ENCODE measurements at places on chromosomes 7 and 10. TPM values are rescaled to one million over a fixed set of nuclear protein-coding genes. Genes with fewer than 3 reads are reported as not detected.
A peak's percentile ranks its signal among the peaks of the same experiment; 100 is the strongest.

The PALD1 gene
- polyA plus RNA-seq = 0.14 TPM

The AGAP3 gene
- polyA plus RNA-seq = 6.3 TPM

The HGF gene
- polyA plus RNA-seq = not detected

The PRSS2 gene
- not detected for polyA plus RNA-seq

The ZNF425 gene
- 1.9 TPM for polyA plus RNA-seq

The LIPN gene
- not detected for polyA plus RNA-seq

The SEMA3A gene
- not detected for polyA plus RNA-seq

The TMEM236 gene
- polyA plus RNA-seq = not detected

DNA sequence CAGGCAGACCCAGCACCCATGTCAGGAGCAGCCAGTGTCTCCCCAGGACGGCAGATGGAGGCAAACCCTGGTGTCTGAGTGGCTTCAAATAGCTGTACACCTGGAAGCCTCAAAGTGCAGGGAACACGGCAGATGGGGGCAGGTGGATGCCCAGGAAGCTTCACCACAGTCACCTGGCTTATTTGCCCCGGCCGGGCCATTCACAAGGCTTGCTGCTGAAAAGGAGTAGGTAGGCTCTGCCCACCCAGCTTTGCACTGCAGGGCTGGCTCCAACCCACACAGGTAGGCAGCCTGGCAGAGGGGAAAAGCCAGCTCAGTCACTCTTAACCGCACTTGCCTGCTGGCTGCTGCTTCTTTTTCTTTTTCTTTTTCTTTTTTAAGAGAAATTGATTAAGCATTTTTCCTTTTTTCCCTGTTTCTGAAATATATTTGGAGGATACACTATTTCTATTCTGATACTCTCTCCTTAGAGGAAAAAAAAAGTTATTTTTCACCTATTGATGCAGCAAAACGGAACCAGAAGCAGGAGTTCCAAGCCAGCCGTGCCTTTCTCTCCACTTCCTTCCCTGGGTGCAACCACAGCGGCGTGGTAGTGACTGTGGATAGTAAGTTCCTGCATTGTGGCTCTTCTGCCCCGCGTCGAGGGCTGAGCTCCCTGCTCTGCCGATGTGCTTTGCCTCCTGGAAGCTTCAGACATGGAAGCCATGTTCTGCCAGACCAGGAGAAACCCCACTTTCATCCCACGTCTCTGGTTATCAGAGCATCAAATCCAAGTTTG, 118.3 kb downstream of the KLF6 start:
- peaks cover 35% of the 10 kb centered on the region for H3K4me1 ChIP-seq
- peaks cover 3% of the 10 kb centered on the region for H3K27me3 ChIP-seq
- no peak for DNase-seq
- H3K27ac ChIP-seq = no peak overlapping the region
- H3K4me3 ChIP-seq = peak overlapping the region; percentile 44
- no peaks in the 10 kb centered on the region for H3K36me3 ChIP-seq

DNA sequence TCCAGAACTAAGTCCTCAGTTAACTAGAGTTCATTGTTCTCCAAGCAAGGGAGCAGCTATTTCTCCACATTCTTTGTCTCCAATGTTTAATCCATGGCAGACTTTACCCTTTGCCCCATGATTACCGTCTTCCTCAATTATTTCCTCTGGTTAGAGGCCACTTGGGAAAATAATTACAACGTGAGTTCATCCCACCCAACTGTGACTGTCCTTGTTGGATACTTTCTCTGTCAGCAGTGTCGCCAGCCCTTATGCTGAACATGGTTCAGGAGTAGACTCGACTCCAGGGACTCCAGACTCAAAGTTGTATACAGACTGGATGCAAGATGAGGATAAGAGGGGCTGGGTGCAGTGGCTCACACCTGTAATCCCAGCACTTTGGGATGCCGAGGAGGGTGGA, 17.1 kb upstream of the SEPHS1 start:
- no peak for DNase-seq
- H3K4me1 ChIP-seq = no peaks in the 10 kb centered on the region
- no peaks in the 10 kb centered on the region for H3K36me3 ChIP-seq
- H3K27ac ChIP-seq = no peak overlapping the region
- peaks cover 5% of the 10 kb centered on the region for H3K27me3 ChIP-seq

- H3K4me1 ChIP-seq = no peaks in the 10 kb centered on the region
- no peaks in the 10 kb centered on the region for H3K27me3 ChIP-seq
- no peak overlapping the region for H3K4me3 ChIP-seq
- no peak for DNase-seq
These were observed 57.2 kb downstream of the AKR1E2 start for GRCh38 chr10:4883079-4883739.

GRCh38 chr7:44329888-44330287, 4.5 kb upstream of the CAMK2B start:
- H3K4me1 ChIP-seq = peaks cover 2% of the 10 kb centered on the region
- DNase-seq = no peak
- H3K4me3 ChIP-seq = no peak overlapping the region
- no peak overlapping the region for H3K27ac ChIP-seq
- no peaks in the 10 kb centered on the region for H3K36me3 ChIP-seq

DNA sequence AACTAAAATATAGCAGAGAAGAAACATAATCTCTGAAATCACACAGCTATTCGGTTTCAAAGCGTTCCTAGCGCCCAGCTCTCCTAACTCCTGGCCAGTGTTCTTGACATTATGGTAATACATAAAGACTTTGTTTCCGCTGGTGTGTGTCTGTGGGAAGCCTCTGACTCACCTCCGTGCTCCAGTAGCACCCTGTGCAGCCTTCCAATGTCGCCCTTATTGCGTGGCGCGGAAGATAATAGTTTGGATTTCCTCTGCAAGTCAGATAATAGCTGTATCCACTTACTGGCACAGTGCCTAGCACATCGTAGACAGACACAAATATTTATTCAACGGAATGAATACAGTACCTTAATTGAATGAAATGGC, 570 bp downstream of the BMS1 start:
- peak overlapping the region; percentile 98 for H3K27ac ChIP-seq
- peak overlapping the region; percentile 98 for H3K4me3 ChIP-seq
- DNase-seq = no peak
- peaks cover 30% of the 10 kb centered on the region for H3K4me1 ChIP-seq
- H3K27me3 ChIP-seq = peaks cover 5% of the 10 kb centered on the region

DNA sequence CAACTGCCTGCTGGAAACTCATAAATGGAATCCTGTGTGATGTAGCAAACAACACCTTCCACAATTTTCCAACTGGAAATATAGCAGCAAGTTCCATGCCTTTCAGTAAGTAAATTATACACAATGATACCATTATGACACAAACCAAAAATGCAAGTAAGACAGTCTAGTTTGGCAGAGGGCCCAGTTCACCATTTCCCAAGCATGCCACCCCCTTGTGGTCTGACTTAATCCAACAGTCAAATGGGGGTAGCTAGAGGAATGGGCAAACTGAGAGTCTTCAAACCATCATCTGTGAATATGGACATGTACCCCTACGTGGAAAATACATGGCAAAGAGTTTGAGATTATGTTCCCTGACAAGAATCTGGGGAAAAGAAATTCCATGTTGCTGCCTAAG, 137.6 kb upstream of the VWC2 start:
- no peaks in the 10 kb centered on the region for H3K27me3 ChIP-seq
- no peak overlapping the region for H3K27ac ChIP-seq
- DNase-seq = no peak
- H3K36me3 ChIP-seq = no peaks in the 10 kb centered on the region
- no peaks in the 10 kb centered on the region for H3K4me1 ChIP-seq

DNA sequence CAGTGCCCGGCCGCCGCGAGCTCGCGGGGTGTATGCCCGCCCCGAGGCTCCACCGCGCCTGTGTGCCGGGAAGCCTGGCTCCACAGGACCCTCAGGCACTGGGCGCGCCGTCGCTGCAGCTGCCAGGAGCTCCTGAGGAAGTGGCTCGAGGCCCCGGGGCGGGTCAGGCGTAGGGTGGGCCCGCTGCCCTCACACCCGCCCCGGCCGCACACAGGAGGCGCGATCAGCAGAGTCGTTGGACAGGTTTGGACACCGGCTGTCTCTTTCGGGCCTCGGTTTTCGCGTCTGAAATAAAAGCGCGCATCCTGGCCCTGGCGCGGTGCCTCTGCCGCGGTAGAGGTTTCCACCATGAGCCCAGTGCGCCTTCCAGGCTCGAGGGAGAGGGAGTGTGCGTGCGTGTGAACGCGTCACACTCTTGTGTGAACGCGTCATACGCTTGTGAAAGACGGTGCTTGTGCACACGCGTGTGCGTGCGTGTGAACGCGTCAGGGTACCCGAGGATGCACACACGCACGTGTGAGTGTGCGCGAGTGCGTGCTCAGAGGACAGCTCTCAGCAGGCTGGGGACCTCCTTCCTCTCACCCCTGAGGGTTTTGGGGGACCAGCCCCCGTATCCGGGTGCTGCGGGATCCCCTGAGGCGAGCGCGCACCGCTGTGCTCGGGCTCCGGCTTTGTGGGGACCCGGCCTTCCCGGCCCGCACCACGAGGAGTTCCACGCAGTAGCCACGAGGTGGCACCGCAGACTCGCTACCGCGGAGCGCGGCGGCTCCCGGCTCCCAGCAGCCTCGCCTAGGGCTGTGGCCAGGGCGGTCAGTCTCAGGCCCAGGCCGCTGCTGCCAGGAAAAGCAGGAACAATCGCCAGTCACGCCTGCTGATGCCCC, 83.8 kb downstream of the BMS1 start:
- peak; percentile 46 for DNase-seq
- no peak overlapping the region for H3K27ac ChIP-seq
- H3K27me3 ChIP-seq = peaks cover 4% of the 10 kb centered on the region
- peak overlapping the region; percentile 25 for H3K4me3 ChIP-seq
- H3K36me3 ChIP-seq = no peaks in the 10 kb centered on the region

- H3K27me3 ChIP-seq = peaks cover 4% of the 10 kb centered on the region
- H3K27ac ChIP-seq = no peak overlapping the region
- H3K4me3 ChIP-seq = no peak overlapping the region
These were observed 52.3 kb downstream of the RBM20 start for GRCh38 chr10:110696436-110696835.

- peaks cover 17% of the 10 kb centered on the region for H3K36me3 ChIP-seq
- H3K27ac ChIP-seq = no peak overlapping the region
- no peaks in the 10 kb centered on the region for H3K27me3 ChIP-seq
- no peak overlapping the region for H3K4me3 ChIP-seq
- DNase-seq = no peak
- no peaks in the 10 kb centered on the region for H3K4me1 ChIP-seq
These were observed 29.8 kb downstream of the UBE2D4 start for GRCh38 chr7:43956027-43956426.

GRCh38 chr7:106568002-106568679, 92.8 kb downstream of the CCDC71L start:
- H3K36me3 ChIP-seq = no peaks in the 10 kb centered on the region
- no peaks in the 10 kb centered on the region for H3K4me1 ChIP-seq
- no peak overlapping the region for H3K27ac ChIP-seq
- H3K27me3 ChIP-seq = peaks cover 16% of the 10 kb centered on the region
- DNase-seq = no peak

- H3K4me1 ChIP-seq = no peaks in the 10 kb centered on the region
- H3K27ac ChIP-seq = no peak overlapping the region
- H3K4me3 ChIP-seq = no peak overlapping the region
- DNase-seq = no peak
- H3K27me3 ChIP-seq = peaks cover 12% of the 10 kb centered on the region
- no peaks in the 10 kb centered on the region for H3K36me3 ChIP-seq
These were observed 133.4 kb upstream of the ANKRD1 start for GRCh38 chr10:91054325-91054724.

- peaks cover 28% of the 10 kb centered on the region for H3K27me3 ChIP-seq
- H3K4me3 ChIP-seq = no peak overlapping the region
- H3K36me3 ChIP-seq = peaks cover 3% of the 10 kb centered on the region
- no peak for DNase-seq
- peaks cover 13% of the 10 kb centered on the region for H3K4me1 ChIP-seq
- H3K27ac ChIP-seq = no peak overlapping the region
These were observed 1.8 kb upstream of the GAD2 start for GRCh38 chr10:26214551-26215395.

- H3K4me1 ChIP-seq = no peaks in the 10 kb centered on the region
- no peaks in the 10 kb centered on the region for H3K27me3 ChIP-seq
- DNase-seq = no peak
- no peak overlapping the region for H3K27ac ChIP-seq
These were observed 124.1 kb upstream of the SORCS3 start for GRCh38 chr10:104516986-104517385.

DNA sequence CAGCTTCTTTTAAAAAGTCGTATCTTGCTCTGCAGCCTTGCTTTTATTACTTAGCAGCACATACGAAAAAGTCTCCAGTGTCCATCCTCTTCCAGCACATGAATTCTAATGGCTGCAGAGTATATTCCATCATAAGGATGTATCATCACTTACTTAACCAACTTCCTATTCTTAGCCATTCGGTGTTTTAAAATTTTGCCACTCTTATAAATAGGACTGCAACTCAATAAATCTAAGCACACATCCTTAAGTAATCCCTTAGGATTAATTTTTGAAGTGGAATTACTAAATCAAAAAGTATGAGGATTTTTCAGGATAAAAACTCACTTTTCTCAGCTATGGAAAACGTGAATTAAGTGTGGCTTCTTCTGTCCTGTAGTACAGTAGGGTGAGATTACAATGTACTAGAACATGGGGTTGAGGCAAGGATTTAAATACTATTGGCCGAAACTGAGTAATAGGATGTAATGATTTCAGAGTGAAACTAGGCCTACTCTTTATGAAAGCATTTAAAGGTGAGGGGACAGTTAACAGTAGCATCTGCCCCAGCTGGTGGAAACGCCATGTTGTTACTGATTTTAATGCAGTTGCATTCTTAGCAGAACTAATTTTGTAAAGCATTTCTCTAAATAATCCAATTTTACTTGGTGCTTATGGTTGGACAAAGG, 1035.5 kb downstream of the LRMDA start:
- no peaks in the 10 kb centered on the region for H3K36me3 ChIP-seq
- no peak for DNase-seq
- no peak overlapping the region for H3K4me3 ChIP-seq
- no peaks in the 10 kb centered on the region for H3K4me1 ChIP-seq

Data from immature natural killer cell (primary cell).